ENCODE measurements at places on chromosomes 12 and 14.

DNA sequence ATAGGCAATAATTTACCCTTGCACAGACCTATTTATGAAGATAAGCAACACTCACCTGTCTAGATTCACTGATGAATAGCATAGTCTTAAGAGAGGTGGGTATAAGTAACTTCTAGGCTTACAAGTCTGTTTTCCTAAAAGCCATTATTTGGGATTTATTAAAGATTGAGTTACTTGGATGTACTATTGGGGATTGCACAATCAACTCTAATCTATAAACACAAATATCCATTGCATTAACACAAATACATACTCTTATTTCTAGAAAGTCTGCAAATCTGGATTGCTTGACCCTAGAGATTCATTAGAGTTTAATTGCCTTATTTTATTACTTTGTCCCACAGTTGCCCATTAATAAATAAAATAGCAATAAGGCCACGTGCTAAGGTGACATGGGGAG lies 148.1 kb upstream of the CCDC198 start:
- no peak for DNase-seq

GRCh38 chr12:8466241-8466640 lies 10.5 kb downstream of the CLEC6A start:
- no peak for DNase-seq

GRCh38 chr14:95183532-95184412 lies 26.4 kb upstream of the DICER1 start:
- DNase-seq: no peak

DNA sequence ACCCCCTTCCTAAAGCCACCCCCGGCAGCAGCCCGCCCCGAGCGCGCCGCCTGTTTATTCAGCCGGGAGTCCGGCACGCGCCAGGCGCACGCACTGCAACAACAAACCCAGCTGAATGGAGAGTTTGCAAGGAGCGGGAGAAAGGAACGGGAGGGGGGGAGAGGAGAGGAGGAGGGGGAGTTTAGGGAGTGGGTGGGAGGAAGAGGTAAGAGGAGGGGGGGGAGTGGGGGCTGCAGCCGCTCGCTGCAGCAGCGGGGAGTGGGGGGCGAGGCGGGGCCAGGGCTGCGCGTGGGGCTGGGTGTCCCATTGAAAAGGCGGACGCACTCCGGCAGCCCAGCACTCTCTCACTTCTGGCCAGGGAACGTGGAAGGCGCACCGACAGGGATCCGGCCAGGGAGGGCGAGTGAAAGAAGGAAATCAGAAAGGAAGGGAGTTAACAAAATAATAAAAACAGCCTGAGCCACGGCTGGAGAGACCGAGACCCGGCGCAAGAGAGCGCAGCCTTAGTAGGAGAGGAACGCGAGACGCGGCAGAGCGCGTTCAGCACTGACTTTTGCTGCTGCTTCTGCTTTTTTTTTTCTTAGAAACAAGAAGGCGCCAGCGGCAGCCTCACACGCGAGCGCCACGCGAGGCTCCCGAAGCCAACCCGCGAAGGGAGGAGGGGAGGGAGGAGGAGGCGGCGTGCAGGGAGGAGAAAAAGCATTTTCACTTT lies at the start of gene ASCL1:
ASCL1 (plus strand) TSS at position 336 of the 712 bp plus-strand sequence. CDS start 571 bp downstream, outside the sequence.
- no peak for DNase-seq

DNA sequence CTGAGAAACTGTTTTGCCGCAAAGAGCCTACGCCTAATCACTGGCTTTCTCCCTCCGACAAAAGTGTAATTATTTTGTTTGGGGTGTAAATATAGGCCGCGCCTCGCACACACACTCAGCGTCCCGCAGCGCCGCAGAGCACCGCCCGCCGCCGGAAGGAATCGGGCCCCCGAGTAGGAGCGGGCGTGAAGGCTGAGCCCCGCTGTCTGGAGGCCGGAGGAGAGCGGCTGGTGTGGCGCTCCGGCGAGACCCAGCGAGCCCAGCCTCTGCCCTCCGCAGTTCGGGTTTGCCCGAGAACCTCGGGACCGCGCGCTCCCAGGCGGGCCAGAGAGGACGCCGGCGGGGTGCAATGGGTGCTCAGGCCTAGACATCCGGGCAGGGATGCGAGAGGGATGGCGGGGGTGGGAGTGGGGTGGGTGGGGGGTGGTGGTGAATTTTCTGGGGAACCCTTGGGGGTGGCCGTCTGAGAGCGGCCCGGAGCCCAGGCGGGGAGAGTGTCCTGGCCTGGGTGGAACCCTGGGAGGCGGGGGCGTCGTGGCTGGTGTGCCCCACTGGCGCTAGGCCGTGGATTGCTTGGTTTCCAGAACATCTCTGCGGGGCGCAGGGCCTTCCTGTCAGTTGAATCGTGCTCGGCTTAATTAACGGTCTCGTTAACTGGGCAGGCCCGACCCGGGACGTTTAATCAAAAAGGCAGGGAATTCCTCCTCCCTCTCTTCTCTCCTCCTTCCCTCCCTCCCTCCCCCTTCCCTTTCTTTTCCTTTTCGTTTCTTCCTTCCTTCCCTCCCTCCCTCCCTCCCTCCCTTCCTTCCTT lies 4.7 kb upstream of the LHX5 start:
- DNase-seq: no peak

- no peak for DNase-seq
These were observed 45.5 kb downstream of the B4GALNT3 start for GRCh38 chr12:505221-505620.

DNA sequence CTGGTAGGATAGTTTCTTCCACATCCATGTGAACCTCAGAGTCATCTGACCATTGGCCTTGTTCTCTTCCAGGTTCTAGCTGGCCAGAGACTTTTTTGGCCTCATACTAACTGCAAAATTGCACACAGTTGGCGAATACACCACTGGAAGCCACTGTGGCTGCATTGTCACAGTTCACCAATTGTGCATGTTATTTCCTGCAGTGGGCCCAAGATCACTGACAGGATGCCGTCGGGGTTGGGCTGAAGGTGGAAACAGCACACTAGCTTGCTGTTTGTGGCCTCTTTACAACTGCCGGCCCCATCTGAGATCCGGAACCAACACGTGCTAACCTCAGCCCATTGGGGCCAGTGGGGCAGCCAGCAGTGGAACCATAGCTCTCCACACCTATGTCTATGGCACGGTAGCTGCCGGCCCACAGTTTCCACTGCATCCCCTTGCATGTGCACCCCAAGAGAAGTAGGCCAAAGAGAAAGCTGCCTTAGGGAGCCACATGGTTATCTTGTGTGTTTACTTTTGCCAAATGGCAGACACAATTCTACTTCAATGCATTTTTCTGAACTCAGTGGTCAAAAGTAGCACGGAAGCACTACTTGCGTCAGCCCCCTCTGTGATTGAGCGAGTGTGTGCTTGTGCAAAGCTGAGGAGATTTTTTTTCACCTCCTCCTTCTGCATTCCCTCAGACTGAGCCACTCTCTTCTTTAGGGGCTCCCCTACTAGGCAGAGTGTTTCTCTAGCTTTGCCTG lies 464.0 kb downstream of the RAD51B start:
- peak; percentile 85 for DNase-seq

Measured in T-helper 1 cell (primary cell).